Thyroid gland (tissue), 4 donors: ENCODE measurements at places on chromosomes 3 and 15. TPM values are rescaled to one million over a fixed set of nuclear protein-coding genes. Genes with fewer than 3 reads are reported as not detected.

WDR93 gene
- 2.3 TPM for total RNA-seq

SATB1 gene
- total RNA-seq = 69.0 TPM

ZKSCAN7 gene
- total RNA-seq = 6.1 TPM

CYP1A2 gene
- 2.8 TPM for total RNA-seq

TFDP2 gene
- total RNA-seq = 67.7 TPM

FOXB1 gene
- not detected for total RNA-seq

HRG gene
- total RNA-seq = not detected

EPHB3 gene
- total RNA-seq = 0.67 TPM

WDR73 gene
- total RNA-seq = 63.3 TPM

DNA sequence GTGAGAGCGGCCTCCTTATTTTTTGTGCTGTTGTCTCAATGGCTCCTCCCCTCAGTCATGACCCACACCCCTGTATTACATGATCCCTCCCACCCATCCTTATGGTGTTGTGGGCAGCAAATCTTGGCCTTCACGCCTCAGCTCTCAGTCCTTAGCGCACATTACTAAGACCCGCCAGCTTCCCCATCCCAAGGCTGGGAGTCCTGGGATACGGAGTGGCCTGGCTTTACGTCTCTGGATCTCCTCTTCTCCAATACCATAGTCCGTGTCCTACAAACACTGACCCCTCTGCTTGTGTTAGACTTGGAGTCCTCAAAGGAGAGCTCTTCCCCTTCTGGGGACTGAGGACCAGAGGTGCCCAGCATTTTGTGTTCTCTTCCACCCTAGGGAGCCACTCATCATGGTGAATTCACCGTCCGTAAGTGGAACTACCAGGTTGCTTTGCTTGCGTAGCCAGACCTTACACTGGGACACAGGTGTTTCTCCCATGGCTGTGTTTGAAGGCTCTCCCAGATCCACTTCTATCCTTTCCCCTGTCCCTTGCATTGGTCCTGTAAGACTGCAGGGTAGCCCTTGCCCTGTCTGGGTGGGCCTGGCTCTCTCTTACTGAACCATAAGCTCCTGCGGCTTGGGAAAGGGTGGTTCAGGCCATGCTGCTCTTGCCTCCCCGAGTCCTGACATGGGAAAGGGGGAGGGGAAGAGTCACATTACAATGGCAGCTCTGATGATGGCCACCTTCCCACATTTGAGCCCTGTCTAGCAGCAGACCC is 13.6 kb downstream of the GRM2 start:
- DNase-seq = no peak

DNA sequence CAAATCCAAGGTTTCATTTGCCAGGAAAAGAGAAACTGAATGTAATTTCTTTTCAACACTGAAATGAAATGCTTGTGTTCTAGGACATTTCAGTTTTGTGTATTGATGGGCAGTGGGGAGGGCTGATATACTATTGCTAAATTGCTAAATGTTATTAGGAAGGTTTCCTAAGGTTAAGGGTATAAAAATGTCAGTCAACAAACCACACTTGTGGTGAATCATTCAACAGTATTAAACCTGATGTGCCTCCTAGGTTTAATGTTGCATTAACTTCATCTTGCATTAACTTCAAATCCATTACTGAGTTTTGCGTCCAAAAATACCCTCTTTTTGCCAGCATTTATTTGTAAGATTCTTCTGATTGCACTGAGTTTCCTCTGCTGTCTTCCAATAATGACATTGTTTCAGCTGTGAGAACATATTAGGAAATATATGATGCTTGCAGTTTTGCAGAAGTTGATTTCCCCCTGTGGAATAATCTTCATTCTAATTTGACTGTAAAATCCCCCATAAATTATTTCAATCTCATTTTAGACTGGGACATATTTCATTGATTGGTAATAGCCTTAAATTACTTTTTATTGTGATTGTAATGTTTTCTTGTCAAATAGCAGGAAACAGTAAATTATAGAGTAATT is 758.3 kb downstream of the GBE1 start:
- no peak for DNase-seq

- no peak for DNase-seq
These were observed 97.2 kb downstream of the LRTM1 start for GRCh38 chr3:54830658-54831057.

DNA sequence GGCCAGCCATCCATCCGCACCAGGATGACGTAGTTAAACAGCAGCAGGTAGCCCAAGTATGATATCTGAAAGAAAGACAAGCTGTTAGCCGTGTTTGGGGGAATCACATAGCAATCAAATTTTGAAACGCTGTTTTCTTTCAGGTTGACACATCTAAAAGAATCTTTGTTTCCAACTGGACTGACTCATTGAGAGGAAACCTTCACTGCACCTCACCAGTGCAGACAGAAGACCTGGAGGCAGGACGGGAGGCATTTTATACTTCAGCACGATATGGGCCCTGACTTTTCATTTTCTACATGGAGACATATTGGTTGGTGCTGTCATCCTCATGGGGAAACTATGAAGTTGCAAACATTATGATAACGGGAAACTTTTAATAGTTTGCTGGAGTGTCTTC is 44.2 kb upstream of the MTMR10 start:
- no peak for DNase-seq

GRCh38 chr15:90820481-90820880 is 47.9 kb upstream of the FURIN start:
- DNase-seq = no peak

- DNase-seq = no peak
These were observed 119.0 kb upstream of the DLG1 start for GRCh38 chr3:197417441-197417840.

GRCh38 chr15:79834495-79834894 is 62.3 kb downstream of the MTHFS start:
- DNase-seq = peak; percentile 96

GRCh38 chr3:119497820-119498185 is 544 bp upstream of the TIMMDC1 start:
- DNase-seq = peak; percentile 46

- peak; percentile 26 for DNase-seq
These were observed 288.7 kb downstream of the EPHB1 start for GRCh38 chr3:135083756-135084155.

DNA sequence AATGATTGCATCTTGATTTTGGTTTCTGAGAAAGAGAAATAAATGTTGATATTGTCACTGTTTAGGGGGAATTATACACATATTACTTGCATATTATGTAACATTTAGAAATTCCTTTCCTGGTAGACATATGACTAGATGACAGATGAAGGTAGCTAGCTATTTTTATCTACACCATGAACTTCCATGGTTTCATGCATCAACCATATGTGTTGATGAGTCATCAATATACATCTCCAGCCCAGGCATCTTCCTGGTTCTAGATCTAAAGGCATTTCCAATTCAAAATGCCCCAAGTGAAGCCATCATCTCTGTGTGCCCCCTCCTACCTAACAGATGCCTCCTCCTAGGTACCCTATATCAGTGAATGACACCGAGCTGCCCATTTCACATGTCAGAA is 9.5 kb upstream of the ADAMTSL3 start:
- DNase-seq = no peak

GRCh38 chr15:62958528-62959363 is 83.8 kb upstream of the TPM1 start:
- DNase-seq = peak; percentile 52

DNA sequence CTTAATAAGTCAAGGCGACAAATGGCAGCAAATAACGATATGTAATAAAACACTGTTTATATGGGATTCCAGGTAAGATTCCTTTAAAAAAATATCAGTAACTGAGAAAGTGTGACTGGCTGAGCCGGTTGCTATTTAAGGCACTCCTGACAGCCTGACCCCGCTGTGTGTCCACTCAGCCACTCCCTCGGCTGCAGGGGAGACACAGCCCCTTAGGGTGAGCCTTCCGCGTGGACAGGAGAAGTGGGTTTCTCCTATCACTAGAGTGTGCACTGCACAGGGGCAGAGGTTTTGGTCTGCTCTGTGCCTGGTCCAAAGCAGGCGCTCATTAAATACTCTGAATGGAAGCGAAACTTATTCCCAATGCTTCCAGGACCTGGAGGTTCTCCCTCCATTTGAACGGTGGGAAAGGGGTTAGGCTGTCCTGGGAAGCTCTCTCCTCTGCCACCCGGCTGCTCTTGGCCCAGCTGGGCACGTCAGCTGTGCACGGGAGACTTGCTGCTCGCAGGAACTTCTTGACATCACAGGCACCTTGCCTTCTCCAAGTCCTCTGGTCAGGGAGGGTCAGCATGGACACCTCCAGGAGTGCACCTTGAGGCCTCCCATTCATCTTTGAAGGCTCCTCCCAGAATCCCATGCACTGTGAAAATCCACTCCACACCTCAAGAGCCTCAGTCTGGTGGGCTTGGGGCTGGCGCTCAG is 43.3 kb upstream of the SLCO2A1 start:
- no peak for DNase-seq

DNA sequence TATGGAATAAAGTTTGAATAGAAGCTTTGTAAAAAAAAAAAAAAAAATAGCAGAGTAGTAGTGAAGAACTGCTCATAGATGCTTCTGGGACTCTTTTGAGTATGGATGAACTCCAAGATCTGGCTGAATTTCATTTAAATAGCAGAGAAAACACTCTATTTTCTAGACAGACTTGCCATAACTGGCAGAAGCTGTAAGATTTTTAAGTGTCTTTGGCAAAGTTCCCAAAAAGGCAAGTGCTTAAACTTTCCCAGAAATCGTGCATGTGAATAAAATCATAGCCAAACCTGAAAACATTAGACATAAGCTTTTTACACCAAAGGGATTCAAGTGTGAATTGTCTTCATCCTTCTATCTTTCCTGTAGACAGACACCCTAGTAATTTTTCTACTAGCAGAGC is 110.3 kb upstream of the MITF start:
- DNase-seq = no peak

DNA sequence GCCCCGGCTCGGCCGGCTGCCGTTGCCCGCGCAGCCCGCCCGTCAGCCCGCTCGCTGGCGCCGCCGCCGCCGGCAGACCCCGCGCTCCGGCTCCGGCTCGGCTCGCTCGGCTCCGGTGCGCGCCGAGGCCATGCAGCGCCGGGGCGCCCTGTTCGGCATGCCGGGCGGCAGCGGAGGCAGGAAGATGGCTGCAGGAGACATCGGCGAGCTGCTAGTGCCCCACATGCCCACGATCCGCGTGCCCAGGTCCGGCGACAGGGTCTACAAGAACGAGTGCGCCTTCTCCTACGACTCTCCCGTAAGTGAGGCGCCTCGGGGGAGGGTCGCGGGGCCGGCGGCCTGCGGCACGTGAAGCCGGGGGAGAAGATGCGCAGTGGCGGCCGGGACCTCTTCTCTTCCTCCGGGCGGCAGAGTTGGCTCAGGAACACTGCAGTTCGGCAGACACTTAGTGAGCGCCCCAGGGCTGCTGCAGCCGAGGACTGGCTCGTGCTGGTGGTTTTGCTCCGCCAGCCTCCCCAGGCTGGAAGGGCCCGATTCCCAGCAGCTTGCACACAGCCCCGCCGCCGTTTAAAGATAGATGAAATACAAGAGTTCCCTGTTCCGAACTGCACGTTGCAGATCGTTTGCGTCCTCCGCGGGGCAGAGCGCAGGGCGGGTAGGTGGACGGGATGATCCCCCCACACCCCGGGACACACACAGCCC is 407 bp downstream of the USP13 start:
- peak; percentile 86 for DNase-seq

GRCh38 chr3:138673641-138674530 is 65.3 kb downstream of the FAIM start:
- DNase-seq = no peak

- DNase-seq = no peak
These were observed 334.2 kb upstream of the MDFIC2 start for GRCh38 chr3:70646635-70647034.

- DNase-seq = no peak
These were observed 249.3 kb upstream of the THBS1 start for GRCh38 chr15:39331584-39331983.

DNA sequence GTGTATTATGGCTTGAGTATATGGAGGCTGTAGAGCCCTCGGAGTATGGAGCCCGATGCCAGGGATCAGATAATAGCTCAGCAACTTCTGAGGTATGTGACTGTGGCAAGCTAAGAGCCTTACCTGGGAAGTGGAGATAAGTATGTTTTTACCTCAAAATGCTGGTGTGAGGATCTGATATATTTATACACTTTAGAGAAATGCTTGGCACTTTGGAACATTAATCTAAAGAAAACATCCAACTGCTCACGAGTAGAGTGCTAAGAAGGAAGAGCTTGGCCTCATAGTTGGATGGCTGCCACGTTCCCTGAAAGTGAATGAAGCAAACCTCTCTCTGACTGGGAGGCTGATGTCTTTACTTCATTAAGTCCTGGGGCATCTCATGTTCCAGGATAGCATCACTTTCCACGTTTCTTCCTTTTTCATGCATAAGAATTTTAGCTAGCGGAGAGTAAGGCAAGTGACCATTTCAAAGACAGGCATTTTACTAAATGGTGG is 58.9 kb upstream of the GOLGA8J start:
- DNase-seq = peak; percentile 70
